ENCODE measurements at places on chromosomes 2 and 18.
A peak's percentile ranks its signal among the peaks of the same experiment; 100 is the strongest.

GRCh38 chr2:42841344-42841743 lies 49.0 kb upstream of the HAAO start:
- DNase-seq: no peak

DNA sequence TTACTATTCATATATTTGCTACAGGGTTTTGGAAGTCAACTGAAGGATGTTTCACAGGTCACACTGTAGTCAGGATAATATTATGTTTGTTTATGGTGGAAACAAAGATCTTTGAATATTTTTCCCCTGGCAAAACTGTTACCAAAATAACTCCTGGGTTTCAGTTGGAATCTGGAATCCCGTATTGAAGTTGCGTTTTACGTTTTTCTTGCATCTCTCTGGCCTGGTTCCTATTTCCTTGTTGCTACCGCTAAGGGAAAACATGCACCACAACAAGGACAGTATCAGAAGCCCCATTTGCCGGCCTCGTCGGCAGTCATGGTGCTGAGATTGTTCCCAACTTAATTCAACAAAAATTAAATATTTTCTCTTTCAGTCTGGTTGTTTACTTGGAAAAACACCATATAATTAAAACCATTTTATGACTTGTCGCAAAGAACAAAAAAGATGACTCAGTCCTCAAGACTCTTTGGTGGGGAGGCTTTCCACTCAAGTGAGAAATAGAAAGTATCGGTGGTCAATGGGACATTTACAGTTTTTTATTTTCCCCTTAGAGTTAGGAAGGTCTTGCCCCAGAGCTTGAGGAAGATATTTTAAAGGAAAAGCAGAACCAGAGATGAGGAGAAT lies 42.3 kb downstream of the EN1 start:
- no peak for DNase-seq

- no peak for DNase-seq
Observed at GRCh38 chr2:23456881-23457760, 72.1 kb downstream of the KLHL29 start.

GRCh38 chr2:172462373-172462848 lies 35.0 kb downstream of the ITGA6 start:
- DNase-seq: no peak

DNA sequence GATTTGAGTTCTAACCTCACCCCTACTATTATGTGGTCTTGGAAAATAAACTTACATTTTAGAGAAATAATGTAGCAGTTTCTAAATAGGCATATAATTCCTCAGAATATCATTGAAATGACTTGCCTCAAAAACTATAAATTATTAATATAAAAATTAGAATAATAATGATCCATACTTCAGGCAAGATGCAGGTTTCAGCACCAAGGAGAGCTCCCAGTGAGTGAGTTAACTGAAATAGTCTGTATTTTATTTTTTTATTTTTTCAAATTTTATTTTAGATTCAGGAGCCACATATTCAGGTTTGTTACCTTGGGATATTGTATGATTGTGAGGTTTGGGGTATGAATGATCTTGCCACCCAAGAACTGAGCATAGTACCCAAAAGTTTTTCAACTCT lies 472.2 kb upstream of the DCC start:
- no peak for DNase-seq

DNA sequence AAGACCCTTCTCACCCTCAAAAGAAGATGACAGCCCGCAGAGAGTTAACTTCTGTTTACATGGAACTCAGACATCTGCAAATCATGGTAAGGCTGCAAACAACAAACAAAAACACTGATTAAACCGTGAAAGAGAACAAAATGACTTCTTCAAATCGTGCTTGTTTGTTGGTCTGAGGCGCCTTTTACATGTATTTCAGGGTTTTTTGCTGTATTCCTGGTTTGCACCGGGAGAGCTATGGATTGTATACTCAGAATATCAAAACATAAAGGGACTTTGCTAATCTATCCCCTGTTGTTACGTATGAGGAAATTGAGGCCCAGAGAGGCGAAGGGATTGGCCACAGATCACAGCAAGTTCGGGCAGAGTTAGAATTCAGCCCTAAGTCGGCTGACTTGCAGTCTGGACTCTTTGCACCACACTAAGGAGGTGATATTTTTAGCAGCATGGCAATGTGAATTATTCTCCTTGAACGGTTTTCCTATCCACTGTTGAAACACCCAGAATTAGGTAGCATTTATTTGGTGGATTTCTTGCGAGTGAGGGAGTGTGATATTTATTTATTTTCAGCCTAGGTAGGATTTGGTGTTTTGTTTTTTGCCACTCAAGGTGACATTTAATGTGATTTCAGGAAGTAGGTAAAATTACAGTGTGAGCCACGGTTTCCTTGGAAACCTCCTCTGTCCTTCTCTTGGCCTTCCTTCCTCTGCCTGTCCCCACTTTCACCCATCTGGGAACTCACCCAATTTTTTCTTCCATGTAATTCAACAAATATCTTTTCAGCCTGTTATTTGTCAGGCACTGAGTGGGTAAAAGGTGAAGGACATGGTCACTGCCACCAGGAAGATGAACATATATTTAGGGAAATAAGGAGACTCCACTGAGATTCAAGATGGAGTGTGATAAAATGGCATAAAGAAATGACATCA lies 980 bp upstream of the PDE6D start:
- DNase-seq: no peak

DNA sequence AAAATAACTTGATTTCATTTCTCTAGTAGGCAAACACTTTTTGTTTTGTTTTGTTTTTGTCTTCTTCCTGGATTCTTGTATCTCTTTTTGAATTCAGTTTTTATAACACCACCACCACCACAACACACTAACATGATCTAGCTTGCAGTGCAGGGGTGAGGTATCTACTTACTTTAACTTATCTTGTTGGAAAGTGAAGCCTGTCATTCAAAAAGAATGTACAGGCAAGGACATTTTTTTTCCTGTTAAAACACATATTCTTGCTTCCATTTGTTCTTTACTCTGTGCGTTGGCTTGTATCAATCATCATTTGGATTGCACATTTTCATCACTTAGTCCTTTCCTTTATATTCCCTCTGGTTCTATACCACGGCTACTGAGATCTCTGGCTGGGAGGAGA lies 824.2 kb downstream of the PLCL1 start:
- no peak for DNase-seq

DNA sequence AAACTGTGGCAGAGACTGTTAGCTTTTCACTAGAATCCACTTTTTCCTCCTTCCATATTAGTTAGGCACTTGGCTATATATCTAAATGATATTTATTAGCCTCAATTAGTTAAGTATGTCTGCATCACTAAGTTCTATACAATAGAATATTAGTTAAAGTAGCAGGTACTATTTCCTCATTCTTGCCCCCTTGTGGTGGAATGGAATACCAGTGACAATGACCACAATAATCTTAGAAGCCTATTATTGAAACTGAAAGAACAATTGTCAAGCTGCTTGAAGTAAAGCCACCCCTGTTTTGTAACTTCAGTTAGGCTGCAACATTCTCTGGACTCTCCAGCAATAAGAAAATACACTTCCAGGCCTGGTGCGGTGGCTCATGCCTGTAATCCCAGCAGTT lies 476.3 kb upstream of the VWC2L start:
- DNase-seq: no peak

DNA sequence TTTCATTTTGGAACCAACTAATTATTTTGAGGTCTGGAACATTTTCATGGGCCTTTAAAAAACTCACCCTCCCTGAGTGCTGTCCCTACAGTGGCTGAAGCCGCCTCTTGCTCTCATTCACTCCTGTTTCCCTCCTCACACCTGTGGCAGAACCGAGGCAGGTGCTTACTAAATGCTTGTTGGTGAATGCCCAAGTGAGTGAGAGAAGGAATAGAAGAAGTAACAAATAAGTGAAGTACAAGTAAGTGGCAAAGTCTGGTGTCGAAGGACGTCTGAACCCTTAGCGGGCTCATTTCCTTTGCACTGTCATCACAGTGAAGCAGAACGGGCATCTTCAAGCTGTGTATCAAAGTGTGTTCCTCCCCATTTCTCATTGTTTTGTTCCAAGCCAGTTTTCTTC lies 135.2 kb downstream of the RHBDD1 start:
- DNase-seq: no peak

GRCh38 chr2:201972621-201973255 lies 60.9 kb upstream of the FZD7 start:
- no peak for DNase-seq

- peak; percentile 83 for DNase-seq
Observed at GRCh38 chr18:61239051-61239450, 94.2 kb upstream of the CDH20 start.

- no peak for DNase-seq
Observed at GRCh38 chr2:102094917-102095316, 47.6 kb upstream of the IL1R1 start.

DNA sequence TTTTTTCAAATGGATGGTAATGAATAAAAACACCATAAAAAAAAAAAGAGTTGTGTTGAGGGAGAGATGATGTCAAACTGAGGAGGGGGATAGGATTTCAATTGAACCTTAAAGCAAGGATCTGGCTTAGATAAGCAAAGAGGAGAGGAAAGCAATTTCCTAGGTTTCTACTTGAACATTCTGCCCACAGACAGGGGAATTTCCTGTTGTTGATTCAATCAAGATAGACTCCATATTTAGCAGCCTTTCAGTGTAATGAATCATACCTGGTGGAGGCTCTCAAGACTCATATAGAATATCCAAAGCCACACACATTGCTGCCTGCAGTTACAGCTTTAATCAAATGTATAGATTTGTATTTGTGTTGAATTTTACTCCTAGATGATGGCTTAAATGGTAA lies 294.4 kb upstream of the PIK3C3 start:
- DNase-seq: no peak

Measured in NCI-H2081 (cell line).